Glomerular endothelial cell (primary cell): ENCODE measurements at places on chromosomes 2 and 18. TPM values are rescaled to one million over a fixed set of nuclear protein-coding genes. Genes with fewer than 3 reads are reported as not detected.

Gene PSMA8
- total RNA-seq: not detected in 2 replicates

GRCh38 chr2:147501968-147502367 lies 342.9 kb upstream of the ACVR2A start:
- DNase-seq: no peak

DNA sequence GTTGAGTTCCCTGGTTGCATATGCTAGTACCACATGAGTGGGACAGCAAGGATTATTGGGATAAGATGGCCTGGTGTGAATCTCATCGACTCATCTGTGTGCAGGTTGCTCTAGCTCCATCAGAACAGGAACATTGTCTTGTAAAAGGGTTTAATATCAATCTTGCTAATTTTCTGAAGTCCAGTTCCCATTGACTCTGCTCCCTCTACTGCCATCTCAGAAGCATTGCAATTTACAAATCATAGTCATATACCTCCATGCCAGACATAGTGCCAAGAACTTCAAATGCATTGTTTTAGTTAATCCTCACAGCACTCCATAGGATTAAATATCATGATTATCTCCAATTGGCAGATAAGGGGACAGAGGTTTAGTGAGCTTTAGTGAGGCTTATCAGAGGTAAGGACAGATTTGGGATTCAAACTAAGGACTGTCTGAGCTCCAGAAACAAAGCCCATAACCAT lies 4.8 kb upstream of the STAT4 start:
- DNase-seq: no peak

DNA sequence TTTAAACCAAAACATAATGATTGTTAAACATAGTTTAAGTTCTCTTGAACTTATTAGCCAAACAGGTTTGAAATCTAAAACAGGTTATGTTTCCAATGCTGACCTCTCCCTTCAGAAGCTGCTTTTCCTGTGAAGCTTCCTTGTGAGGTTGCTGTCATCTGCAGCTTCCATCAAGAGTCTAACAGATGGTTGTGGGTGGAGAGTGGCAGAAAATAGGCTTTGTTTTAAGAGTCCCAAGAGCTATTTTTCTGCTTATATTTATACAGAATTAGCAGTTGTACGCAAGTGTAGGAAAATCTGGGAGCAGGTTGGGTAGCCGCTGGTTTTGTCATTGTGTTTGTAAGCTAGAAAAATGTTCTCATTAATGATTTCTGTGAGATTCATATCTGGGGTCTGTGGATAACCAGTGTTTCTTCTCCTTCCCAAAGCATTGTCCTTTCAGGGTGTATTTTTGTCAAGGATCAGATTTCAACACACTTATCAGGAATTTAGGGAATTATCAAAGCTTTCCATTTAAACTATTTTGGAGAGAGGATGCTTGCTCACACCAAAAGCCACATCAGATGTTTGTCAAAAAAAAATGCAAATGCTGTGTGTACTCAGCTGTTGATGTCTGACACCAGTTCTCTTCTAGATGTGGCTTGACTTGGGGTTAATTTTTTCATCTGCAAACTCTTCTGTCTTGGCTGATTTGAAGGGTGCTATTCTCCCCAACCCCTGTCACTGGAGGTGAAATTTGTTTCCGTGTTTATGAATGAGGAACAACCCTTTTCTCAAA lies 78.1 kb upstream of the KIF5C start:
- no peak for DNase-seq

DNA sequence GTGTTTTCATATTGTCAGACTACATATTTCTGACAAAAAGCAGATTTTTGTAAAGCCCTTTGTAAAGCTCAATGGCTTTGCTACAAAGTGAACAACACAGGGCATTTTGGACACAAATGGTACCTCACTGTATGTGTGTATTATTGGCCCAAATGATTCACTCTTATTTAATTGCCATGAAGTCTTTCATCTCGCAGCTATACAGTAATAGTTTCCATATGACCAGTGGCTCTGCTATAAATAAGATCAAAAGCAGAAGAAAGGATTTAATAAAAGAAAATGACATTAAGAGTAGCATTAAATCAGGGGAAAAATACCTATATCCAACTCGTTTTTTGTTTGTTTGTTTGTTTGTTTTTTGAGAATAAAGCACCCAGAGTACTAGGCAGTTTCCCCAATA lies 284.0 kb upstream of the CCDC68 start:
- no peak for DNase-seq

Gene TCF23
- total RNA-seq: not detected in 2 replicates

Gene CXCR1
- not detected in 2 replicates for total RNA-seq

GRCh38 chr2:174761837-174762236 lies 2.4 kb downstream of the CHRNA1 start:
- DNase-seq: no peak

- DNase-seq: no peak
Observed at GRCh38 chr2:220057391-220057790, 430.0 kb downstream of the SLC4A3 start.

DNA sequence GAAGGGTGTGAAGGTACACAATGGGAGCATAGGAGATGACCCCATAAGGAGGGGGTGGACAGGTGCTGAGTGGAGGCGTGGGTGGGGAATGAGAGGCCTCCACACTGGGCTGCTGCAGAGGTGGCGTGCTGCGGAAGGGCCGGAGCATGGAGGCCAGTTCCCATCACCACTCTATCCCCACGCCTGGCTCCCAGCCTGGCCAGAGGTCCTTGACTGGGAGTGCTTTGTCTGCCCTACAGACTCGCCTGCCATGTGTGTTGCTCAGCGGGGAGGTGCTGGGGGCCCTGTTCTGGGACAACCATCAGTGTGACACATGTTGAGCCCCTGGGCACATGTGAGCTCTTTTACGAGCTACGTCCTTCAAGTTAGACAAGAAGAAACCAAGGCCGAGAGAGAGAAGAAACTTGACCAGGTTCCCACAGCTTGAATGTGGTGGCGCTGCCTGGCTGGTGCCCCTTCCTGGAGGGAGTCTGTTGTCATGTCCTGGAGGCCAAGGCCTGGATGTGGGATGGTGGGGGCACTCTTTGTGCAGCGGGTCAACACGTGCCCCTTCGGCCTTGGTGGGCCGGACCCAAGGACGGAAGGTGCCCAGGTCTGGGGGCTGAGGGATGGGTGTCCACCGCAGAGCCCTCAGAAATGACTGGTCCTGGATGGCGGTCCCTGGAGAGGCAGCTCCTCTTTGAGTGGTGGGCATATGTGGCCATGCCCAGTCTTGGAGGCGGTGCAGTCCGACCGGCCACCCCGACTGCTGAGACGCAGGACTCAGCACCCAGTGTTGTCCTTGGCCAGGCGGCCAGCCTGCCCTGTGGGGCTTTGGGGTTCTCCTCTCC lies 1.2 kb upstream of the INPP5D start:
- DNase-seq: no peak

DNA sequence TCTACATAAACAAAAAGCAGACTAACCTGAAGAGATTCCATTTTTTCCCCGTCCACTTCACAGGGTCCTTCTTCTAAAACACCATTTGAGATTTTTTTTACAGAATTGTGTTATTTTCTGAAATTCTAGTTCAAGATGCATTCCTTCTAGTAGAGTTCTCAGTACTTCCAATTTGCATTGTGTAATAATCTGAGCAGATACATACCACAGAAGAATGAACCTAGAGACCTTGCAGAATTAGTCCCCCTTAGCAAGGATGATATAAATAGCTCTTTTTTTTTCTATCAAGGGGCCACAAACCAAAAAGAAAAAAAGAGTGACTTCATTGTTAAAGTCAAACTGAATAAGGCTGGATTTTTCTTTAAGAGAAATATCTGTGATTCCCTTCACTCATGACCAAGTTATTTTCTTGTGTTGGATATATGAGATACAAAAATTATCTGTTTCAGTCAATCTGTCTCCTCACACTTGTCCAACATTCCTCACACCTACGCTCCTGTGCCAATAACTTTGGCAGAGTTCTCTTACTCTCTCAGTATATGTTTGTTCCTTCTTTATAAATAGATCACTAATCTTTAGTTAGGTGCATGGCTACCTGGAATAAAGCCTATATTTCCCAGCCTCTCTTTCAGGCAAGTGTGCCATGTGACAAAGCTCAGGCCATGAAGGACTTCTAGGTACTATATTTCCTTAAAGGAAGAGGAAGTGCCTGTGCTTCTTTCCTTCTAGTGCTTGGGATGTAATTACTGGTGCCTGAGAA lies 183.5 kb downstream of the ZNF385B start:
- DNase-seq: no peak

GRCh38 chr2:159035790-159036411 lies 67.5 kb downstream of the TANC1 start:
- DNase-seq: no peak

- DNase-seq: no peak
Observed at GRCh38 chr2:97857553-97857952, 138.2 kb downstream of the TMEM131 start.
